ENCODE measurements at places on chromosomes 11 and 22.

- peak; percentile 67 for DNase-seq
Observed at GRCh38 chr11:72239849-72240460, 4.0 kb downstream of the PHOX2A start.

GRCh38 chr11:110119317-110119716, 26.1 kb downstream of the ZC3H12C start:
- no peak for DNase-seq

DNA sequence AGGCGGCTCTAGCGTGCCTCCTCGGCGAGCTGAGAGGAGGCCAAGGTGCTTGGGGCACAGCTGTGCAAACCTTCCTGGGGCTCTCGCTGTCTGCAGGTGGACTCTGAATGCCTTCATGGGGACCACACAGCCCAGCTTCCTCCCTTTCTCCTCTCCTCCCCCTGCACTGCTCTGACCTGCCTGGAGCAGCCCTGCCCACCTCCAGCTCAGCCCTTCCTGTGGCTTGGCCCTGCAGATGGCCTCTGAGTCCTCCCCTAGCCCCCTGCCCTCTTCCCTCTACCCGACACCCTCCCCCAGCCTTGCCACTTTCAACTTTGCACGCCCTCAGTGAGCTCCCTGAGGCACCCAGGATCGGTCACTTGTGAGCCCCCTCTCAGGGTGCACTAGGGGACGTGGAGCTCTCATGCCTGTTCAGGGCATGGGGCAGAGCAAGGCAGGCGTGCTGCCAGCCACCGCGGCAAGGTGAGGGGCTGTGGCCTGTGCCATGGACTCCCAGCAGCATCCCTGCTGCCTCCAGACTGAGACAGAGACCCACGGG, 31.4 kb downstream of the PPM1F start:
- DNase-seq: no peak

DNA sequence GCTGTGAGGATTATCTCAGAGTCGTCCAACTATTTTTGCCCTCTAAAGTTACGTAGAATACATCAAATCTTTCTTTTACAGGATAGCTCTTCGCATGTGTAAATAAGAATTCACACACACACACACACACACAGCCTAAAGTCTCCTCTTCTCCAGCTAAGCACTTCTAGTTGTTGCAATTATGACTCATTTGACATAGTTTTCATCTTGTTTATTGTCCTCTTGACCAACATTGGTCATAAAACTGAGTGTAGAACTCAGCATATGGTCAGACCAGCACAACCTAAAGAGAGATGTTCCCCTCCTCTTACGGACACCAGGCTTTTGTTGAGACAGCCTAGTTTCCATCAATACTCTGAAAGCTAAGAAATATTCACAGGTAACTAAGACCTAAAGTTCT, 234.2 kb downstream of the BLID start:
- no peak for DNase-seq

DNA sequence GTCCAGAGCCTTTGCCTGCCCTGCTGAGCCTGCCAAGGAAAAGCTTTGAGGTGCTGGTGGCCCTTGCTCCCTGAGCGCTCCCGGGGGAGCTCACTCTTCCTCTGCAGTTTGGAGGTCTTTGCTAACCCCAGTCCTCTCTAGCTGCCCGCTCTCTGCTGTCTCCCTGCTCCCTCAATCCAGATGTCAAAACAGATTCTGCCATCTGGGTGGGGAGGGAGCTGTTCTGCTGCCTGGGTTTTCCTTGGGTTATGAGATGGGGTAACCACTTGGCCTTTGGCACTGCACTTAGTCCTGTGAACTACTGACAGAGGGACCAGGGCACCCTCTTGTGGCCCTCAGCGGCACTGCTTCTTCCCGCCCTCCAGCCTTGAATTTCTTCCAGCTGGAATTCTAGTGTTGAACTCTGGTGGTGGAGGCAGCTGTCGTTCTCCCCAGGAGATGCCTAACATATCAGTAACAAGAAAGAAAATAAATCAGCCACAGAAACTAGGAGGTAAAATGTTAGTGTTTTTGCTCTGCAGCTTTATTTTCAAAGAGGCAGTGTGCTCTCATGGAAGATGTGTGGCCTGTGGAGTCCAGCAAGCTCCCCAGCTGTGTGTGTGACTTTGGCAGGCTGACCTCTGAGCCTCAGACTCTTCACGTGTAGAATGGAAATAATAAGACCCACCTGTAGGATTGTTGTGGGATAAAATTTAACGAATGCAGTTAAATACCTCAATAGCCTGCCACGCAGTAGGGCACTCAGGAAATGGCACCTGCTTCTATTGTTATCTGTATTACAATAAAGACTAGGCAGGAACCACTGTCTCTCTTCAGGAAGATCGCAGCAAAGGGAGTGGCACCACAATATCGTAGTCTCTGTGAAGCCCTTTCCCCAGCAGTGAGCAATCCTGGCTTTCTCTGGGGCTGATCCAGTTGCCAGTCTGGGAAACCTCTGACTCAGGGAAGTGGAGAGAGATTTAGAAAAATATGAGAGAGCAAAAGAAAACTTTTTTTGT, 23.4 kb downstream of the ARFGAP2 start:
- DNase-seq: peak; percentile 73

DNA sequence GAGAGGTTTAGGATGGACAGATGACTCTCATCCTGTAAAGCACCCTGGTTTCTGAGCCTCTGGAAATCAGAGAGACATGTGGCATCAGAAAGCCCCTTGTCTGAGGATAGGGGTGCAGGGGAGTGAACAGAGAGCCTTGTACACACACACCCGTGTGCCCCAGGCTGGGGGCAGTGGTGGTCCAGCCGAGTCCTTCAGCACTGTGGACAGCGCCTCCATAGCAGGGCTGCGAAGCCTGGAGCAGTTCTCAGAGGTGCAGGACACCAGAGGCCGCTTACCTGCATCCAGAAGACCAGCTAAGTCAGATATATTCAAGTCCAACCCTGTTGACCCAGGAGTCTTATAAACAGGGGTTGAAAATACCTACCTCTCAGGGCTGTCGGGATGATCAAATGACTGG, 11.5 kb upstream of the IGSF9B start:
- DNase-seq: no peak

DNA sequence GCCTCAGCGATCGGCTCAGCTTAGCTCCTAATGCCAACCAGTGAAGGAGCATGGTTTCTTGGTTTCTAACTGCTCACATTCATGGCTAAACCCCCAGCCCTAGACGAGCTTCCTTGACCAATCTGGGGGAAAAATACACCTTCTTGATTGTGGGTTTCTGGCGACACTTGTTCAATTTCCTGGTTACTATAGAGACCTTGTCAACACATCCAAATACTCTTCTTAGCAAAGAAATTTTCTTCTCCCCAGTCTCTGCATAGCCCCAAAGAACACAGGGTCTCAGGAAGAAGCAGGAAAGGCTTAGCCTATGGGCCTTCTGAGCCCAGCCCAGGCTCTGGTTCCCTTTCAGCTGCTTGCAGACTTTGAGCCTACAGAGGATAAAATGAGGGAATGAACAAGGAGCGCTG, 88.5 kb upstream of the SYT13 start:
- DNase-seq: no peak

GRCh38 chr11:120828847-120829246, 195.1 kb upstream of the TBCEL start:
- no peak for DNase-seq

DNA sequence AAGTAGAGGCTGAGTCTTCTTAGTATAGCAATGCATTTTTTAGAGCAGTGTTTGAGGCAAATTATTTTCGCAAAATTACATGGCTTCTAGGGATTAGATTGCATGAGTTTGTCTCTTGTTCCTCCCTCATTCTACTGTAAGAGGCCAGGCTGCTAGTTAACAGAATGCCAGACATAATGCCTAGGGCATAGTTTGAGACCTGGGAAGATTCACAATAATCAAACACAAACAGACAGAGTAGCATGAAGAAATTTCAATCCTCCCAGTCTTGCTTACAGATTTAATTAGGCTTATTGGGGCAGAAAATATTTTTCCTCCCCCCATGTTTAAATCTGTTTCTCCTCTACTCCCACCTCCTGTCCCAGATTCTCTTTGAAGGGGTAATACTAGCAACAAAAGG, 48.3 kb downstream of the ARHGEF12 start:
- DNase-seq: no peak

- DNase-seq: no peak
Observed at GRCh38 chr11:6733326-6734275, 38.2 kb downstream of the OR2AG2 start.

- no peak for DNase-seq
Observed at GRCh38 chr11:120028897-120029258, 109.0 kb downstream of the TRIM29 start.

DNA sequence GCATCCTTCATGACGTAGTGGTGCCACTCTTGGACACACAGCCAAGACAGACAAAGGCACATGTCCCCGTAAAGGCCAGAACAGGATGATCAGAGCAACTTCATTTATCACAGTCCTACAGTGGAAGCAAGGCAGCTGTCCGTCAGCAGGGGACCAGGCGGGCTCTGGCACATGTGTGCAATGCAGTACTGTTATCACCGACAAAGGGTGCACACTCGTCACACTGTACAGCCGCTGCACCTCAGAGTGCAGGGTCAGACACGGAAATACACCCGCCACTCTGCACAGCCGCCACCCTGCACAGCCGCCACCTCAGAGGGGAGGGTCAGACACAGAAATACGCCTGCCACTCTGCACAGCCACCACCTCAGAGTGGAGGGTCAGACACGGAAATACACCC, 13.4 kb upstream of the IL17REL start:
- no peak for DNase-seq

- no peak for DNase-seq
Observed at GRCh38 chr22:25760294-25760693, 18.3 kb downstream of the MYO18B start.

All from hematopoietic multipotent progenitor cell treated with erythropoietin and hydrocortisone succinate and interleukin-3 and kit ligand, for 8 days (in vitro differentiated cells).